ENCODE measurements at places on chromosomes 2 and 18.

GRCh38 chr18:54672846-54673475 lies 81.9 kb downstream of the DYNAP start:
- H3K4me1 ChIP-seq: no peaks in the 10 kb centered on the region
- no peak overlapping the region for H3K27ac ChIP-seq
- no peak overlapping the region for H3K4me3 ChIP-seq
- DNase-seq: no peak

GRCh38 chr2:148298196-148298595 lies 277.3 kb downstream of the MBD5 start:
- no peaks in the 10 kb centered on the region for H3K27me3 ChIP-seq
- no peaks in the 10 kb centered on the region for H3K36me3 ChIP-seq
- no peak overlapping the region for H3K4me3 ChIP-seq
- no peaks in the 10 kb centered on the region for H3K4me1 ChIP-seq

DNA sequence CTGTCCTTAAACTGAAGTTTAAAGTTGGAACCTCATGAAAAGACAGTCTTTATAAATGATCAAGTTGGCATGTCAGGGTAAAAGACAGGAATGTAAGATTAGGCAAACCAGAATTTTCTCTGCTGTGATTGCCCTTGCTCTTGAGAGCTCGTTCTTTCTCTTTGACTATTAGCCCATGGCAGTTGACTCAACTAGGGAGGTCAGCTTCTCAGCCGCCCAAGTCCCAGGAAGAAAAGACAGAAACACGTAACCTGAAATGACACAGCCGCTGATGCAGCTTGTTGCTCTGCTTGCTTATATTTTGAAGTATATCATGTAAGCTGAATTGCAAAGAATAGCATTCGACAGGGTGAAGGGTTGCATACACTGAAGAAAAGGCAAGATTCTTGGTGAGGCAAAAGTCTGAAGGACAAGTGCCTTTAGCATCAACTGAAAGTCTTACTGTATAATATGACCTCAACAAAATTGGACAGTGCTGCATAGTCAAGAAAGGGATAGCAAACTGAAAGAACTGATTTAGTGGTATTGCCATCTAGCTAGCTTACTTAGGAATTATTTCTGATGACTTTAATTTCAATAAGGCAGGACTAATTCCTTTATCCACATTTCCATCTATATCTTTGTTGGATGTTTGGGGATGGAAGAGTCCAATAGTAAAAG lies 54.7 kb downstream of the ARHGAP15 start:
- no peak overlapping the region for H3K27ac ChIP-seq
- no peak overlapping the region for H3K4me3 ChIP-seq
- DNase-seq: no peak
- H3K36me3 ChIP-seq: no peaks in the 10 kb centered on the region
- H3K4me1 ChIP-seq: no peaks in the 10 kb centered on the region
- H3K27me3 ChIP-seq: no peaks in the 10 kb centered on the region

DNA sequence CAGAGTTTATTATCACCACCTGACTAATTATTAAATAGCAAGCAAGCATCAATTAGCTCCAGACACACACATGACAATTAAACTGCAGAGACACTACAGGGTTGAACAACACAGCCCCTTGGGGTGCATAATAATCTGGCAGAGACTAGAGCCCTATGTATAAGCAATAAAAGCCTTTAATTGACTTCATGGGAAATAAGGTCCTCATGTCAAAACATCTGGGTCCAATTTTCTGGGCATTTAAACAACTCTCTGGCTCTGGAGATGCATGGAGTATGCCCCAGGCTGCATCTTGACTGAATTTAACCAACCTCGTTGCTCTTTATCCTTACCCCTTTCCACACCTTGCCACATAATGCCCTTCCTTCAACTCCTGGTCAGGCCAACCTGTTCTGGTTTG lies 270.7 kb upstream of the THUMPD2 start:
- H3K36me3 ChIP-seq: no peaks in the 10 kb centered on the region
- no peaks in the 10 kb centered on the region for H3K27me3 ChIP-seq
- no peaks in the 10 kb centered on the region for H3K4me1 ChIP-seq
- H3K27ac ChIP-seq: no peak overlapping the region

DNA sequence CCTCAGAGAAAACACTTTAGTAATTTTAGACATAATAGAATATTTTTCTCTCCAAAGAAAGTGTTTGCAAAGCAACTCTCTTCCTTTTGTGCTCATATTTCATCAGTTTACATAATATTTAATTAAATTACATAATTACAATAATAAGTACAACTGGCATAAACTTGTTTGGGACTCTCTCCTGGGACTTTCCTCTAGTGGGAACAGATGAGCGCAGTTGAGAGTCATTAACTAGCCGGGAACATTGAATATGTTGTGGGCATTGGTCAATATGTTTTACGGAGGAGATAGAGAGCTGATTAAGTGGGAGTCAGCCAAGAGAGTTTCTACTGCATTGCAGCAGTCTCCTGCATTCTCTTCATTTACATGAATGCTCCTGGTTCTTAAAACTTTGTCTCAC lies 607.7 kb downstream of the ARHGAP15 start:
- no peaks in the 10 kb centered on the region for H3K27me3 ChIP-seq
- no peaks in the 10 kb centered on the region for H3K4me1 ChIP-seq
- H3K4me3 ChIP-seq: no peak overlapping the region
- H3K27ac ChIP-seq: no peak overlapping the region

DNA sequence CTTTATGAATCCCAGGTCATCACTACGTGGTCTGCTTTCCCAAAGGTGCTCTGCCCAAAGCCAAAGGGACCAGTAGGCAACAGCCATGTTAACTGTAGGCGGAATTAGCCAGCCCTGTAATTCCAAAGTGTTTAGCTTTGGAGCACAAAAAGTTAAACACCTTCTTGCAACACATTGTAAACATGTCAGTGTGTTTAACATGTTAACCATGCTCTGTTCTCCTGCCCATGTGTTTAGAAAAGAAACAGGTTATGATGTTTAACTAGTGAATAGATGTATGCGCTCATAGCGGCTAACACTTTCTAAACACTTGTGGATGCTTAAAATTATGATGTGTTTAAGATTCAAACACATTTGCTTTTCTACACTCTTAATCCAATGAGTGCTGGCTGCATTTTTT lies 292.4 kb downstream of the SRBD1 start:
- DNase-seq: no peak
- no peaks in the 10 kb centered on the region for H3K4me1 ChIP-seq
- H3K27ac ChIP-seq: no peak overlapping the region
- H3K36me3 ChIP-seq: no peaks in the 10 kb centered on the region
- H3K27me3 ChIP-seq: no peaks in the 10 kb centered on the region

DNA sequence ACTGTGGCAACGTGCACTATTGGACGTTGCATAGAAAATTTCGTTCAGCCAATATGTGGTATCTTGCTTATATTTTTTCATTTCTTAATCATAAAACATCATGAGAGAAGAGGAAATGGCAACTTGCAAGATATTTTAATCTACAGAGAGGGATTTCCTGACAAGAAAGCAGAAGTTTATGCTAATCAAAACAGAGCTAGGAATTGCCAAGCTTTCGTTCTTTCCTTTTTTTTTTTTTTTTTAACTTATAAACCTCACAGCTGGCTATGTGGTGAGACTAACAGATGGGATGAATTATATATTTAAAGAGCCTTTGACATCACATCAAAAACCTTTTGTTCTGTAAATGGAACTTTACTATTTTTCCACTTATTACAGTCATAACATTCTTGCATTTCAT lies 1136.9 kb upstream of the TMEFF2 start:
- no peaks in the 10 kb centered on the region for H3K27me3 ChIP-seq
- H3K4me1 ChIP-seq: no peaks in the 10 kb centered on the region
- H3K4me3 ChIP-seq: no peak overlapping the region
- DNase-seq: no peak
- H3K36me3 ChIP-seq: no peaks in the 10 kb centered on the region

- peaks cover 82% of the 10 kb centered on the region for H3K4me1 ChIP-seq
- peak overlapping the region; percentile 79 for H3K4me3 ChIP-seq
- DNase-seq: no peak
- no peaks in the 10 kb centered on the region for H3K27me3 ChIP-seq
- no peaks in the 10 kb centered on the region for H3K36me3 ChIP-seq
- H3K27ac ChIP-seq: peak overlapping the region; percentile 94
Observed at GRCh38 chr2:36357847-36358659, 2.5 kb downstream of the CRIM1 start.

GRCh38 chr2:160715428-160715827 lies 221.8 kb upstream of the RBMS1 start:
- no peaks in the 10 kb centered on the region for H3K4me1 ChIP-seq
- H3K27ac ChIP-seq: no peak overlapping the region
- no peak overlapping the region for H3K4me3 ChIP-seq
- DNase-seq: no peak
- no peaks in the 10 kb centered on the region for H3K27me3 ChIP-seq
- no peaks in the 10 kb centered on the region for H3K36me3 ChIP-seq

GRCh38 chr2:139218181-139218580 lies 438.0 kb upstream of the NXPH2 start:
- DNase-seq: no peak
- H3K27me3 ChIP-seq: no peaks in the 10 kb centered on the region
- H3K36me3 ChIP-seq: no peaks in the 10 kb centered on the region
- H3K4me1 ChIP-seq: no peaks in the 10 kb centered on the region

GRCh38 chr2:235511187-235511661 lies 17.4 kb downstream of the AGAP1 start:
- H3K4me1 ChIP-seq: peaks cover 26% of the 10 kb centered on the region
- peak; percentile 77 for DNase-seq
- H3K4me3 ChIP-seq: no peak overlapping the region
- H3K27me3 ChIP-seq: no peaks in the 10 kb centered on the region

DNA sequence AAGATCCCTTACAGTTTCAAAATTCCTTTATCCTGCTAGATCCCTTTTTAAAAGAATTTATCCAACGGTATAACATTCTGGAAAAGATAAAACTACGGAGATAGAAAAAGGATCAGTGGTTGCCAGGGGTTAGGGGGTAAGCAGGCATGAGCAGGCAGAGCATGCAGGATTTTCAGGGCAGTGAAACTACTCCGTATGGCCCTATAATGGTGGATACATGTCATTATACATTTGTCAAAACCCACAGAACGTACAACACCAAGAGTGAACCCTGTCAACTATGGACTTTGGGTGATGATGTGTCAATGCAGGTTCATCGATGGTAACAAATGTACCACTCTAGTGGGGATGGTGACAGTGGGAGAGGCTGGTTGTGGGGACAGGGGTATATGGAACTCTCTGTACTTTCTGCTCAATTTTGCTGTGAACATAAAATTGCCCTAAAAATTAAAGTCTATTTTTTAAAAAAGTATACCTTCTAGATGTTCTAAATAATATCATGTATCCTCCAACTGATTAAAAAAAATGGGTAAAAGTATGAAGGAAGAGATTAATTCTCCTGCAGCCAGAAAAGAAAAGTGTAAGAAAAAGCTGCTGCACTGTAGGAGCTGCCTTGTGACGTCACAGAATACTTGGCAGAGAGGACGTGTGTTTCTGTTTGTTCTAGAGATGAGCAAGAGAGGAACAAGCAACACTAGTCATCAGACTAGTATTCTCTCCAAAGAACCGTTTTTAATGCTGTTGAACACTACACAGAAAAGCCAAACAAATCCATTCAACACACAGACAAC lies 23.6 kb downstream of the ANKRD44 start:
- H3K36me3 ChIP-seq: no peaks in the 10 kb centered on the region
- H3K27ac ChIP-seq: peak overlapping the region; percentile 4
- no peak for DNase-seq
- peaks cover 10% of the 10 kb centered on the region for H3K4me1 ChIP-seq
- H3K27me3 ChIP-seq: no peaks in the 10 kb centered on the region
- no peak overlapping the region for H3K4me3 ChIP-seq

GRCh38 chr2:66929632-66930338 lies 467.3 kb upstream of the ETAA1 start:
- no peak overlapping the region for H3K4me3 ChIP-seq
- no peaks in the 10 kb centered on the region for H3K4me1 ChIP-seq
- no peaks in the 10 kb centered on the region for H3K27me3 ChIP-seq

DNA sequence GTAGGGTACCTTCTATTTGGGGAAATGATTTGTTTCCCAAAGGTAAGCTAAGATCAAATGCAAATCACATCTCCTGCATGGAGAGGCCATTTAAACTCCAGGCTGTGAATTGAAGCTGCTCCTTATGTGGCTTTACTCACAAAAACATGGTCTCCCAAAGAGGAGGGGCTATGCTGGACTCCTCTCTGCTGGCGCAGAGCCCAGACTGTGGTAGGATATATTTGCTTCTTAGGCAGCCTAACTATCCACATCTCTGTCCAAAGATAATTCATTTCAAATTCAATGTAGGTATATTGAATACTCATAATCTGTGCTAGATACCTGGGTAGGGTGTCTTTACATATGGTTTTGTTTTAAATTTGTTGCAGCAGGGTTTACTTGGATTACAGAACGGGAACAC lies 358.5 kb downstream of the ALK start:
- H3K4me3 ChIP-seq: no peak overlapping the region
- no peak for DNase-seq
- no peaks in the 10 kb centered on the region for H3K27me3 ChIP-seq
- no peaks in the 10 kb centered on the region for H3K4me1 ChIP-seq
- H3K27ac ChIP-seq: no peak overlapping the region

DNA sequence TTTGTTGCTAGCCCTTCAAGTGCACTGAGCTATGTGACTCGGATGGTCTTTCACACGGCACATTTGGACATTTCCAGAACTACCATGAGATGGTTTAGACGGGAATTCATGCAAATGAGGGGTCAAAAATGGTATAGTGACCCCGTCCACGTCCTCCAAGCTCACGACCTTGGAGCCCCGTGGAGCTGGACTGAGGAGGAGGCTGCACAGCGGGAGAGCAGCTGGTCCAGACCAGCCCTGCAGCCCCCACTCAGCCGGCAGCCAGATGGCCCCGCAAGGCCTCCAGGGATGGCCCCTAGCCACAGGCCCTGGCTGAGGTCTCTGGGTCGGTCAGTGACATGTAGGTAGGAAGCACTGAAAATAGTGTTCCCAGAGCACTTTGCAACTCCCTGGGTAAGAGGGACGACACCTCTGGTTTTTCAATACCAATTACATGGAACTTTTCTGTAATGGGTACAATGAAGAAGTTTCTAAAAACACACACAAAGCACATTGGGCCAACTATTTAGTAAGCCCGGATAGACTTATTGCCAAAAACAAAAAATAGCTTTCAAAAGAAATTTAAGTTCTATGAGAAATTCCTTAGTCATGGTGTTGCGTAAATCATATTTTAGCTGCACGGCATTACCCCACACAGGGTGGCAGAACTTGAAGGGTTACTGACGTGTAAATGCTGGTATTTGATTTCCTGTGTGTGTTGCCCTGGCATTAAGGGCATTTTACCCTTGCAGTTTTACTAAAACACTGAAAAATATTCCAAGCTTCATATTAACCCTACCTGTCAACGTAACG lies 88.8 kb downstream of the EPAS1 start:
- DNase-seq: no peak
- no peak overlapping the region for H3K4me3 ChIP-seq

DNA sequence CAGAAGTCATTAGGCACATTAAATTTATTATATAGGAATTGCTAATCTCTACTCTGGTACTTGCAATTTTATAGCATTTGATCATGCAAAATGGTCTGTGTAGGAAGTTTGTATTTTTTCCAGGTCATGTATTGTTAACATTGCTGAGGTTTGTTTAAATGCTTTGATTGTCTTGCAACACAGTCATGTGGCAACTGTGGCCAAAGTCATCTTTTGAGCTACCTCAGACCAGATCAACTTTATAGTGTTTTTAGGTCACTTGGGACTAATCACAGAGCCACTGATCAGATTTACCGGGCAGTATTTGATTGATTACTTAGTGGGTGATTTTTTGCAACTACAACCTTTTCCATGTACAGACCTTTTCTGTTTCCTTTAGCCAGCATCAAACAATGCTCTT lies 3.7 kb downstream of the SERPINB5 start:
- H3K4me3 ChIP-seq: no peak overlapping the region
- H3K27ac ChIP-seq: no peak overlapping the region
- no peak for DNase-seq
- no peaks in the 10 kb centered on the region for H3K36me3 ChIP-seq
